ENCODE measurements at places on chromosomes 7 and 10.

- peak; percentile 57 for DNase-seq
These were observed 249.9 kb downstream of the IPMK start for GRCh38 chr10:58017719-58018367.

DNA sequence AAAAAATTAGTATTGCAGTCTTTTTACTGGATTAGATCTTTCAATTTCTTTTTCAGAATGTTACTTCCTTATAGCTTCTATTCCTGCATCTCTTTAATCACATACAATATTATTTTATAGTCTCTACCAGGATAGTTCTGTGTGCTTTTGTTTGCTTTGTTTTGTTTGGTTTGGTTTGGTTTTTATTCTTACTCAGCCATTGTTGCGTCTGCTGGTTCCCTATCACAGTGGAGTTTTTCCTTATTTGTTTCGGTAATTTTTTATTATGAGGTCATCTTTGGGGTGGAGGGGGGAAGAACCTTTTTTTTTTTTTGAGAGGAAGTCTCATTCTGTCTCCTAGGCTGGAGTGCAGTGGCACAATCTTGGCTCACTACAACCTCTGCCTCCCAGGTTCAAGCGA, 9.0 kb upstream of the BAIAP2L1 start:
- no peak for DNase-seq

DNA sequence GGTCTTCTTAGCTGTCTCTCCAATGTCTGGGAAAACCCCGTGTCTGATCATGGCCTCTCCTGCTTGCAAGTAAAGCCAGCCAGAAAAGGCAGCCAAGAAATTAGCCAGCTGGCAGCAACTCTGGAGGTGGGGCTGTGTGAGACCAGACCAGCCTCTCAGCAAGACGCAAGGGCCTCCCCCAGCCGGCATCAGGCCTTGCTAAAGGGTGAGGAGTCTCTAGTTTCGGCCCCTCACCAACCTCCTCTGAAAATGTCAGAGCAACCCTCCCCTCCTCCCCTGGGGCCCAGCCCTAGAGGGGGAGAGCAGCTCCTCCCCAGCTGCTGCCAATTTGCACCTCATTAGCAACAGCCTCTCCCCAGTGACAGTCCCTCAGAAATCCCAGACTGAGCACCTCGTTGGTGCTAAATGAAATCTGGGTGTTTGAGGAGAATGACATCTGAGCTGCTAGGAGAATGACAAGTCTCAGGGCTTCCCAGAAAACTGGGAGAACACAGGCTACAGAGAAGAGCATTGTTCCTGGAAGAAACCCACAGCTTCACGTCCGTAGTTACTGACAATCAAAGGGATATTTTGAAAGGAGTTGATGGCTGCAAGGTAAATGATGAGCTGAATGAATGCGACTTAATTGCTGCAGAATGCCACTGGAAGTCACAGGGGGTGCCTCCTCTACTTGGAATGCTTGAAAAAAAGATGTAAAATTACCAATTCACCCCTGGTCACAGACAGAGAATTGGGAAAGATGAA, 25.9 kb downstream of the DGKI start:
- DNase-seq, result no peak

- no peak for DNase-seq
These were observed 929.9 kb upstream of the MBL2 start for GRCh38 chr10:53702489-53702888.

DNA sequence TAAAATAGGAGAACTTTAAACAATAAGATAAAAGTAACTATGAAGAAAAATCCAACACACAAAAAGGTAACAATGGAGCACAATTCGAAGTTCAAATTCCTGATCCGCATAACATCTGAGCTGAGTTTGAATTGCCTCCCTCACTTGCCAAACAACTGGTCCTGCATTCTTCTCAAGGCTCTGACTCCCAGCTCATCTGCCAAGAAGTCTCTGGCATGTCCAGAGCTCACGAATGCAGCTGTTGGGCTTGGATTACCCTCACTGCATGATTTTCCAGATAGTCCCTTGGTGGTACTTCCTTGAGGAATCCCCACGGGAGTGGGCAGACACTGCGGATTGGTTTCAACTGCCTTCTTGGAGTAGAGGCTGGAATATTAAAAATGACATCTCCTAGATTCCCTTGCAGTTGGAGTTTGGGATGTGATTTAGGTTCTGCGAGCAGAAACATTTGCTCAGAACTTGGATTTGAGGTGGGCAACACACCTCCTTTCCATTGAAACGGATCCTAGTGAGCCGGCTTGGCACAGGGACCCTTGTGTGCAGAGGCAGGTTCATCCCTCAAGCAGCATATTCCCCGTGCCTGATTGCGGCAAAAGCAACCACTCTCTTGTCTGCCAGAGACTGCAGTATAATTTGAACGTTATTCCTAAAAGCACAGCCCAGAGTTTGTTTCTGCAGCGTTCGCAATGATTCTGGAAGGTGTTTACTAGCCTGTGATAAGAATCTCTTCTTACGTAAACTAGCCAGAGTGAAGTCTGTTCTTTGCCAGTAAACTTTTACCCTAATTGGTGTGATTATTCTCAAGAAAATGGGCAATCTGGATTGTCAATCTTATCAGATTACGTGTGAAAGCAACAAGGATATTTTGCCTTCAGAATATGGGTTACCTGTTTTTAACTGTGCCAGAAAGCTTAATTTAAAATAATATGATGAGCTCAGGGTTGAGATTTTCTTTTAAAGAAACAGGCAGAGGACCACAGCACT, 23.4 kb upstream of the PRKCQ start:
- no peak for DNase-seq

- DNase-seq, result no peak
These were observed 28.8 kb downstream of the TMEM120A start for GRCh38 chr7:75965617-75966016.

- peak; percentile 18 for DNase-seq
These were observed 65.6 kb downstream of the TWIST1 start for GRCh38 chr7:19051767-19052375.

DNA sequence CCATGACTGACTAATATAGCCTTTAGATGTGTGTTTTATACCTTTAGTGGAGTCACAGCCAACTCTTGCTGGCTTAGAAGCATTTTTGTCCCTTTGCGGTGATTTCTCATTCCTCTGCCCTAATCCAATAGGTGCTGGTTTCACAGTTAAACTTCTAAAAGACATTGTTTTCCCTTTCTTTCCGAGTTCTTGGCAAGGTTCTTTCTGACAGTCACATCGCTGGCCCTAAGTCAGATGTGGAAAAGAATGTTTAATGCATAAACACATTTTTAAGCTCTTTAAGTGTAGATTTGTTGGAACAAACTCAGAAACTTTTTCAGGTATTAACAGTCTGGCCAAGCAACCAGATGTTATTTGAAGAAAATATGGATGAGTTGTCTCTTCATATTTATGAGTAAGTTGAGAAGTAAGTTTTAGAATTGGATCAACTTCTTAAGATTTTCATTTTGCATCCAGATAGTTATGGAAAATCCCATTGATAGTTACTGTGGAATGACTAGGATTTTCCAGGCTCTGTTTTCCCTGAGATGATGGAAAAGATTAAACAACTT, 4.1 kb downstream of the EPDR1 start:
- no peak for DNase-seq

DNA sequence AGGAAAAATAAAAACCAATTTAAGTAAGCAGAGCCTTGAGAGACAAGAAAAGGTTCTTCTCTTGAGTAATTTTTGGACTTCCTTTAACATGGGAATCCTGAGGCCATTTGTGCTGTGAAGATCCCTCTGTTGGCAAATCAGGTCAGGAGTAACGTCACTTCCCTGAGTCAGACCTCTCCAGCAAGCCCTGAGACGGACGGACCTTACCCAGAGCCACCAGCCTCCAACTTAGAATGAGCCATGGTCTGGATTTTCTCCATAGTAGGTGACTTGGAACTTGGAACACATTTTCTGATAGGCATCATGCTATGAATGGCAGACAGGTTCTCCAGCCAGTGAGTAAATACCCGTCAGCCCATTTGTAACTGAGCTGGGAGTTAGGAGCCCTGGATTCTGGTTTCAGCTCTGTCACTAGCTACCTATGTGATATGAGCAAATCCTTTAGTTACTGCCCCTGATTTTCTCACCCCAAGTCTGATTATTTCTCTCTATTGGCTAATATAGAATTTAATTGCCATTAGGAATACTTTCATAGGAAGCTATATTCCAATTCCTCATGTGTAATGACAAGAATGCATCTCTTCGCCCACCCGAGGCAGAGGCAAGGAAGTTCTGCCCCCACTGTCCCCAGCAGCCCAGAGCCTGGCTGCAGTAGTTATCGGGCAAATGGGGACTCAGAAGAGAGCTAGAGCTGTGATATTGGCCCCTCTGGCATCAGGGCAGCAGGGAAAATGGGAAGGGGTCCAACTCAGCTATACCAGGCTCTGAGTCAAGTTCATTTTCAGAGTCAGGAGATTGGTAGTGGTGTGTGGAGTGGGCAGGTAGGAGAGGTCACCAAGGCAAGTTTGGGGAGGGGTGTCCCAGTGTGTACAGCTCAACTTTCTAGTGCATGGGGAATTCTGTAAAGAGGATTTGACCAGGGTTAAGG, 153.7 kb upstream of the AGK start:
- peak; percentile 6 for DNase-seq

GRCh38 chr10:98539578-98539977, 92.8 kb upstream of the HPS1 start:
- no peak for DNase-seq
